ENCODE measurements at places on chromosomes 3 and 15.

GRCh38 chr15:25175789-25176615 is 221.2 kb downstream of the SNRPN start:
- no peak for DNase-seq

- no peak for DNase-seq
Observed at GRCh38 chr3:140843656-140844055, 98.0 kb upstream of the SLC25A36 start.

DNA sequence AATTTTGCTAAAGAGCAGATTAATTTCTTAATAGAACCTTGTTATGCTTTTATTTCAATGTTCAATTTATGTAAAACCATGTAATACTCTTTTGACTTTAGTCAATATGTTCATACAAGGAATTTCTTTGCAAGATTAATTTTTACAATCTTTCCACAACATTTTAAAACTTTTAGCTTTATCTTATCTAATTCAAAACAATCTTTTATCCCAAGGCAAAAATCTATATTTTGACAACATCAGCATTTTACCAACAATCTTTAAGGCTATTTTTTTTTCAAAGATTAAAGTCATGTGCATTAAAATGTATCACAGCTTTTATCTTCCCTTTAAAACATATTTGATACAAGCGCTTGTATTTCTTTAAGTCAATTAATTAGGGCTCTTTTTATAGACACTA is 914.7 kb downstream of the PLOD2 start:
- DNase-seq = no peak

GRCh38 chr3:55156851-55157650 is 229.2 kb upstream of the LRTM1 start:
- no peak for DNase-seq

- DNase-seq = no peak
Observed at GRCh38 chr3:71441217-71441924, 142.2 kb downstream of the FOXP1 start.

GRCh38 chr3:179174316-179174715 is 26.2 kb downstream of the PIK3CA start:
- DNase-seq = no peak

DNA sequence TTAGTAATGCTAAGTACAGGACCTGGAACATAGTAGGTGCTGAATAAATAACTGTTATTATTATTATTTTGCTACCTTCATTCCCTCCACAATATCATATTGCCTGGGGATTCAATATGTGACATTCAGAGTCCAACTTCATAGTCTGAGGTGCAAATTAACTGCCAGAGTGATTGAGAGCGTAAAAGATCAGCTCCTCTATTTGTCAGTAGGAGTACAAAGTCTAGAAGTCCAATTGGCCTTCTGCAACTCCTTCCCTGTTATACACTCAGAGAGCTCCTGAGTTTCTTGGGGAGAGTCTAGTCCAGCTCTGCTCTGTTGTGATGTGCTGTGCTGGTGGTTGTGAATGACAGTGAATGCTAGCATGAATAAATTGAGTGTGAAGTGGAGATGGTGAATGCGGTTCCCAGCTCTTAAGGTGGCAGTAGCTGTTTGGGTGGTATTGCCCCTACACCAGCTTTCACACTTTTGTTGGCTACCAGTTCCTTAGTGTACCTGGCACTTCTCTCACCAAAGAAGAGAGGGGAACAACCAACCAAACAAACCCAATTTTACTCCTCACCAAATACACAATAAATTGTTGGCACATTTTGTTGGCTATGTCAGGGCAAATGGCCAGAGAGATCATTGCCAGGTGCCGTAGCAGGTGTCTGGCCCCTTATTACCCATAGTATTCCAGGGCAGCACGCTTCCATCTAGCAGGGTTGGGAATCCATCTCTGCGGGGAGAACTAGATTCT is 270.1 kb upstream of the TBL1XR1 start:
- no peak for DNase-seq

DNA sequence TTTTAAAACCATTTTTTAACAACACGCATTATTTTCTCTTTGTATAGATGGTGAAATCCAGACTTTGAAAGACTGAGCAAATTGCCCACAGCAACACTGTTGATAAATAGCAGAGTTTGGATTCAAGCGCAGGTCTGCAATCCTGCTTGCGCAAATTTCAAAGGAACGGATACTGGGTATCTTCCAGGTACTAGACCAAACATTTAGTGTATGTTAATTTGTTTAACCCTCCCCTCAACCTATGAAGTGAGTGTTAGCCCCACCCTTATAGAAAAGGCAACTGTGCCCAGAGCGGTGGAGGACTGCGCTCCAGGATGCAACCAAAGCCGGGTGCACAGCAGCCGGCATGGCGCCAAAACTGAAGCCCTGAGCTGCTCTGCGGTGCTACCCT is 103.8 kb downstream of the CPN2 start:
- no peak for DNase-seq

- no peak for DNase-seq
Observed at GRCh38 chr3:54243056-54243931, 120.9 kb downstream of the CACNA2D3 start.

GRCh38 chr3:63905731-63906620 is 6.2 kb downstream of the SCAANT1 start:
- no peak for DNase-seq

- DNase-seq = no peak
Observed at GRCh38 chr15:82570721-82571508, 30.7 kb upstream of the RPS17 start.

DNA sequence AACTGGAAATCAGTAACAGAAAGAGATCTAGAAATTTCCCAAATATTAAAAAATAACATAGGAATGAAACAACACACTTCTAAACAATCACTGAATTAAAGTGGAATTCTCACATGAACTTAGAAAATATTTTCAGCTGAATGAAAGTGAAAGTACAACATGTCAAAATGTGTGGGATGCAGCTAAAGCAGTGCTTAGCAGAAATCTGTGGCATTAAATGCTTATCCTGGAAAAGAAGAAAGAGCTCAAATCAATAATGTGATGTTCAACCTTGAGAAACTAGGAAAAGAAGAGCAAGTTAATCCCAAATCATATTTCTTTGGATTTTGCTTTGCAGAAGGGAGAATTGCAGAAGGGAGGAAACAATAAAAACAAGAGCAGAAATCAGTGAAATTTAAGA is 98.2 kb upstream of the NR2E3 start:
- no peak for DNase-seq

GRCh38 chr15:100735129-100736053 is 133.0 kb downstream of the ASB7 start:
- DNase-seq = no peak

DNA sequence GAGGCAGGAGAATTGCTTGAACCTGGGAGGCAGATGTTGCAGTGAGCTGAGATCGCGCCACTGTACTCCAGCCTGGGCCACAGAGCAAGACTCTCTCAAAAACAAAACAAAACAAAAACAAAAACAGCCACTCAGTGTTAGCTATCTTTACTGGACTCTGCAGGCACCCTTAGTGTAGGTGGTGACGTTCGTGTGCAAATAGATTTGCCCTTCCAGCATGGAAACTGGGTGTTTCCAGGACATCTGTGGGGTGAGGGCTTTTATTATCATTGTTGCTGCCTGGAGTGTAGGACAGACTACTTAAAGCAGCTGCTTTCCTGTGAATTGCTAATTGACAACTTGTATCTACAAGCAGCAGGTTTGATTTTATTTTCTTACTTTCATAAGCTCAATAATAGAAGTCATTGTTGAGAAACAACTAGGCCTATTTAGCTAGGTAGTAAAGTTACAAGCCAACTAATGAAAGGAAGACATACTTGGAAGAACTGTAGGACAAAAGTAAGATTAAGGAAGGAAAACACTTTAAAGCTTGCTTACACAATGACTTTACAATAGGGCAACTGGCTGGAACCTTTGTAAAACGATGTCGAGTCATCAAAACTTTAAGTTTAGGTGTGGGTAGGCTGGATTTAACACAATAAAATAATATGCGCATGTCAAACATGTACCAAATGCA is 25.4 kb upstream of the SPPL2A start:
- DNase-seq = no peak

DNA sequence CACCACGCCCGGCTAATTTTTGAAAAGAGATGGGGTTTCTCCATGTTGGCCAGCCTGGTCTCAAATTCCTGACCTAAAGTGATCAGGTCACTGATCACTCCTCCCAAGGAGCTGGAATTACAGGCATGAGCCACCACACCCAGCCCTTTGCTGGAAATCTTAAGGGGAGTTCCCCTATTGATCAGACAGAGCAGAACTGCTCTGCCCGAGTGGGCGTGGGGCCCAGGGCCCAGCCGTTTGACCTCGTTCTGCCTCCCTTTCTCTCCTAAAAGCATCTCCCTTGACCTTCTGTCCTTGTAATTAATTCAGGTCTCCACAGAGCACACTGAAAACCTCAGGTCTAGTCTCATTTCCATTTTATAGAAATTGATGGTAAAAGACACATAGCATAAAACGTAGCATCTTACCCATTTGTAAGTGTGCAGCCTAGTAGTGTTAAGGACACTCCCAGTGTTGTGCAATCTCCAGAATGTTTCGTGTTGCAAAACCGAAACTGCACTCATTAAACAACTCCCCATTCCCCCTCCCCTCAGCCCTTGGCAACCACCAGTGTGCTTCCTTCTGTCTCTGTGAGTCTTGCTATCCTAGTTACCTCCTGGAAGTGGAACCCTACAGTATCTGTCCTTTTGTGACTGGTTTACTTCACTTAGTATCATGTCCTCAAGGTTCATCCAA is 89.3 kb downstream of the SLCO3A1 start:
- DNase-seq = peak; percentile 10

DNA sequence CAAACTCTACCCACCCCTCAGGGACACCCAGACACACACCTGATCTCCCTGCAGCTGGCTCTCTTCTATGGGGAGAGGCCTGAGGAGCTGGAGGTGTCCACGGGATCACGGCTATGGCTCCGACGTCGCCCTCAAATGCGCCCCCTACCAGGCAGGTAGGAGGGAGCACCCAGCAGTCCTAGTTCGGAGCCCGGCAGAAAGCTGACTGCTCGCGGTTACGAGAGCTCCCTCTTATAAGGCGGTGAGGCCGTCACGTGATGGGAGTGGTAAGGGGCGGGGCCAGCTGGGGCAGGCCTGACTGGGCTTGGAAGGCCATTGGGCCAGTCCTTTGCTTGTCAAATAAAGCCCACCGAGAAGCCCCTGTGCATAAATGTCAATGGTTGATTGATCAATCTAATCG is at the start of gene PRR20G:
Gene PRR20G, minus strand, starts transcription at position 207 of the 400 bp plus-strand sequence. CDS start 681 bp downstream, outside the sequence.
- no peak for DNase-seq

GRCh38 chr3:194689493-194689944 is 3.8 kb downstream of the FAM43A start:
- DNase-seq = no peak

DNA sequence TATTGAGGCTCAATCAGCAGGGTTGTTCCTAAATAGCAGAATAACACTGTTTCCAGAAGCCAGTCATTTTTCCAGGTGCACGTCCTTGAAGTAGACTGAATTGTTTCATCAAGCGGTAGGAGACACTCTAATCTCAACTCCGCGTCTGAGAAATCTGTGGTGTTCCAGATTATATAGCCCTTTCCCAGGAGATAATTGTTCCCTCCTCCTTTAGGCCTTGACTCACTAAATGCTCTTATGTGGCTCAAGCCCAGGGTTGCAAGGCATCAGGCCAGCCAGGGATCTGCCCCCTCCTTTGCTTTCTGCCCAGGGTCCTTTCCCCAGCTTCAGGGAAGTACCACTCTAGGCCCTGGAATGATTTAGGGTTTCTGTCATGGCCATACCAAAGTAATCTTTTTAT is 5.7 kb upstream of the HLTF start:
- no peak for DNase-seq

DNA sequence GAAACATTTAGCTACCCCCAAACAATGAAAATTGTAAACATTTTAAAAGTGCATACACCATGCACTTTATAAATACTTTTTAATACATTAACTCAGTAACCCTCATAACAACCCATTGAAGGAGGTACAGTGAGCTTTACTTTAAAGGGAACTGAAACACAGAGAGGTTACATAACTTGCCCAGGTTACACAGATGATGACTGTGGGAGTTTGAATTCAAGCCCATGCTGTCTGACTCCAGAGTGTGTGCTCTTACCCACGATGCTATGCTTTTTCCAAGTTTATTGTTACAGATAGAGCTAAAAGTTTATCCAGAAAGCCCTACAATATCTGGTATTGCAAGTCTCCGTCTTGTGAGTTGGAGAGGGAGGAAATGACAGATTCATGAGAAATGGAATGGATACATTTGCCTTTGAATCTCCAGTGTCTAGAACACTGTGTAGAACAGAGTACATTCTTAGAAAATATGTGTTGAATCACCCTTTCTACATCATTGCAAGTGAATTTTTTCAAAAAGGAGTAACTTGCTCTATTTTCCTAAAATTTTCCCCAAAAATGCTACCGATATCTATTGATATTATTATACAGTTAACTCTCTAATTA is 428.3 kb downstream of the NAALADL2 start:
- no peak for DNase-seq

- no peak for DNase-seq
Observed at GRCh38 chr3:148975696-148976095, 15.6 kb upstream of the GYG1 start.

GRCh38 chr3:32596282-32596908 is 25.7 kb upstream of the DYNC1LI1 start:
- DNase-seq = no peak

DNA sequence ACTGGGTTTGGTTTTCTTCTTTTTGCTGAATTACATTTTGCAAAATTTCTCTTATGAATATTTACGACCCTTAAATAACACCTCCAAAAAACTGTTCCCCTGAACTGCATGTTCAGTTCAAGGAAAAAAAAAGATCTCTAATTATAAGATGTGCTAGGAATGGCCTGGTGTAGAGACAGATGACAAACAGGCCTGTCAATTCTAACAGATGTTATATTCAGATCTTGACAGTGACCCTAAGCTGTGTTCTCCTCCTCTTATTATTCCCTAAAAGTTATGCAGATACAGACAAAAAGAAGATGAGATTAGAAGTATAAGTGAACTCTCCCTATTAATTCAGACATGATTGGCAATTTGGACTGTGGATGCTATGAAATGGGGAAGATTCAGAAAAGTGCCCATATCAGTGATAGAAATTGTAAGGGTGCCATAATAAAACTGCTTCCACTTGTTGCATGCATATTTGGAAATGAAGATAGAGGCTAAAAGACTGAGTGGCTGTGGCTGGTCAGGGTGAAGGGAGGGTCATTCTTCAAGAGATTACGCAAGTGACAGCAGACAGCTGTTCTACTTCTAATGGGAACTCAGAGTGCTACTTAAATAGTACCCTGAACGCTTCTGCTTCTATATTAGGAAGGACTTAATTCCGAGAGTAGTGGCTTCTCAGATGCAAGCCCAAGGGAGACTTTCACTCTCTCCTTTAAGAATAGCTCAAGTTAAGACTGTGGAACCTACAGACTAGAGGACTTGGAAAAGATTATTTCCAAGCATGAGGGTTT is 75.5 kb downstream of the ADAMTS9 start:
- DNase-seq = no peak

GRCh38 chr3:152269831-152270734 is 1.4 kb downstream of the MBNL1 start:
- DNase-seq = no peak

- DNase-seq = no peak
Observed at GRCh38 chr3:127026661-127027060, 43.7 kb downstream of the PLXNA1 start.

DNA sequence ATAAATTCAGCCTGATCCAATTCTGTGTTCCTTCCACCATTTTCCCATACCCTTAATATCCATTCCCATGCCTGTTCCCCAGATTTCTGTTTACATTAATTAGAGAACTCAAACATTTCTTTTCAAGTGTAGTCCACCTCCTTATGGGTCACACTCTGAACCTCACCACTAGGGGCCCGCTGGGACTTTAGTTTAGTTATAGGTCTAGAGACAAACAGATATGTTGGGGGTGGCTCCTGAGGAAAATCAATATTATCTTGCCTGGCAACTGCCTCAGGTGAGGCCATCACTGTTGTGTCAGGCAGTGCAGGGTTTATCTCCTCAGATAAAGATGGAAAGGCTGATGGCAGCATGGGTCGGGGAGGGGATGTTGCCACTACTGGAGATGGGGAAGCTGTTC is 72.8 kb downstream of the CLDN1 start:
- no peak for DNase-seq

All from stimulated activated CD8-positive, alpha-beta memory T cell treated with anti-CD3 and anti-CD28 coated beads, Interleukin-7, amount 100 ng/mL, for 1 hour (primary cell).